ENCODE measurements at places on chromosomes 7 and 10.

- H3K4me3 ChIP-seq: peak overlapping the region; percentile 32
- H3K27me3 ChIP-seq: peaks cover 24% of the 10 kb centered on the region
- H3K36me3 ChIP-seq: no peaks in the 10 kb centered on the region
- peak; percentile 2 for DNase-seq
- H3K4me1 ChIP-seq: peaks cover 3% of the 10 kb centered on the region
Observed at GRCh38 chr7:90596671-90597562, 796 bp downstream of the CDK14 start.

DNA sequence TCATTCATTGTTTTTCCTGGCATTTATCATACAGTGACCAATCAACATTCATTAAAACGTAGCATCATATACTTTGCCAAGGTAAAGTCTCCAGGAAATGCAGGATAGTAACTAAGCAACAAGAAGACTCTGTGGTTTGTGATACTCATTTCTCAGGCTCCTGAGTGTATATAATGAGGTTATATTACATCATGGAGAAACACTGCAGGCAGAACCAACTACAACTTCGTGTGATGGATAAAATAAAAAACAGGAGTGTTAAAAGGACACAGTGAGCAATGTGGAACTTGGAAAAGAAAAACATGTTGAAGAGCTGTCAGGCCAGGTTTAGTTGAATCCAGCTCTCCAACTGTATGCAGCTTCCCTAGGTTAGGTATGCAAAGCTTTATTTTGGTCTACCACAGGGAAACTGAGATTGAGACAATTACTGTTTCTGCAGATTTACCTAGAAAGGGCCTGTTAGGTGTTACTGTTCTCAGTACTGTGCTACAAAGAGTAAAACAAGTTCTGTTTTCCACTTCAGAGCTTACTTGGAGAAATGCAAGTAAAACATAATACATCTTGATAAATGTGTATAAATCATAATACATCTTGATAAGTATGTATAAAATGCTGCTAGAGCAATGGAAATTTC lies 7.8 kb upstream of the CCNY start:
- H3K36me3 ChIP-seq: peaks cover 3% of the 10 kb centered on the region
- H3K4me1 ChIP-seq: no peaks in the 10 kb centered on the region
- H3K27me3 ChIP-seq: no peaks in the 10 kb centered on the region
- no peak for DNase-seq

GRCh38 chr7:12458520-12459131 lies 55.0 kb upstream of the VWDE start:
- no peak overlapping the region for H3K4me3 ChIP-seq
- no peaks in the 10 kb centered on the region for H3K27me3 ChIP-seq

GRCh38 chr10:119119400-119119799 lies 15.5 kb downstream of the DENND10 start:
- no peak overlapping the region for H3K4me3 ChIP-seq
- H3K36me3 ChIP-seq: peaks cover 61% of the 10 kb centered on the region
- DNase-seq: no peak
- H3K27ac ChIP-seq: no peak overlapping the region
- H3K4me1 ChIP-seq: peaks cover under 1% of the 10 kb centered on the region

DNA sequence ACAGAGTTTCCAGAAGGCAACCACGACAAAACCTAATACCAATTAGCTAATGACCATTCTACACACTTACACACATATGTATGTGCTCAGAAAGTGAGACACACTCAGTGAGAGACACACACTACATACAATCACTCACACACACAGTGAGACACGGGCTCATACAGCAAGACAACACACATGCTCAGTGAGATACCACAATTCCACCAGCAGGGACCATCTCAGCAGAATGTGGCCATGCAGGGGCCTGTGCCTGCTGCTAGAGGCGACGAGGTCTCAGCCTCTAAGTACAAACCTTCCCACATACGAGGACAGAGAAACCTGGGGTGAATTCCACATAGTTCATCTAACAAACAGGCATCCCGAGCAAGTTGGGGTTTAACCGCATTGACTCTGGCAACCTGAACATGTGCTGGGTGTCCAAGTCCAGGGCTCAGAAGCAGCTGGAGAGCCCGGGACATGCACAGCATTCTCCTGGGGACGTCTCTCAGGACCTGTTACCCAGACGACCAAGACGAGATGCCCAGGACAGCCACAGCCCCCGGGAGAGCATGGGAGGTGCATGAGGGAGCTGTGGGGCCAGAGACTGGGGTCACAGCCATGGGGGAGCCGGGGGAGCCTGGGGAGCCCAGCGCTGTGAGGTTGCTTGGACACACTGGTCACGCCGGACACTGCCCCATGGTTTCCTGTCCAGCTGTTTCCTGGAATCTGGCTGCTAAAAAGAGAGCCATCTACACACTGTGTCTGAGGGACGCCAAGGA lies 523.6 kb downstream of the PTPRN2 start:
- no peaks in the 10 kb centered on the region for H3K4me1 ChIP-seq
- H3K27ac ChIP-seq: no peak overlapping the region
- no peaks in the 10 kb centered on the region for H3K27me3 ChIP-seq
- no peaks in the 10 kb centered on the region for H3K36me3 ChIP-seq

DNA sequence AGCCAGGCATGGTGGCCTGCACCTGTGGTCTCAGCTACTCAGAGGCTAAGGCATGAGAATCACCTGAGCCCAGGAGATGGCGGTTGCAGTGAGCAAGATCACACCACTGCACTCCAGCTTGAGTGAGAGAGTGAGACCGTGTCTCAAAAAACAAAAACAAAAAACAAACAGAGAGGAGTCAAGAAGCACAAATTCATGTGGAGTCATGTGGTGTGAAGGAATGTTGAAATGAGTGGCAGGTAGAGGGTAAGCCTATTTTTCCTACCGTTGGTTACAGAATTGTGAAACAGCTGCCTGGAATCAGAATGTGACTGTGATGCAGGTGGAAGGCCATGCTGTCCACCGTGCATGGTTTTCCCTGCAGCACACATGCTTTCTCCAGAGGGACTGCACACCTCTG lies 23.7 kb upstream of the NUB1 start:
- no peak overlapping the region for H3K27ac ChIP-seq
- no peak overlapping the region for H3K4me3 ChIP-seq
- no peak for DNase-seq

GRCh38 chr7:42017349-42017986 lies 219.5 kb downstream of the GLI3 start:
- H3K4me1 ChIP-seq: no peaks in the 10 kb centered on the region
- no peak overlapping the region for H3K27ac ChIP-seq
- H3K36me3 ChIP-seq: no peaks in the 10 kb centered on the region

GRCh38 chr10:110695539-110695886 lies 51.4 kb downstream of the RBM20 start:
- H3K4me1 ChIP-seq: no peaks in the 10 kb centered on the region
- H3K4me3 ChIP-seq: no peak overlapping the region
- H3K36me3 ChIP-seq: no peaks in the 10 kb centered on the region
- no peak overlapping the region for H3K27ac ChIP-seq
- no peaks in the 10 kb centered on the region for H3K27me3 ChIP-seq
- DNase-seq: no peak

- DNase-seq: no peak
- H3K27me3 ChIP-seq: no peaks in the 10 kb centered on the region
- no peaks in the 10 kb centered on the region for H3K4me1 ChIP-seq
- H3K4me3 ChIP-seq: no peak overlapping the region
- no peak overlapping the region for H3K27ac ChIP-seq
- no peaks in the 10 kb centered on the region for H3K36me3 ChIP-seq
Observed at GRCh38 chr7:66359656-66360211, 154.6 kb downstream of the TPST1 start.

DNA sequence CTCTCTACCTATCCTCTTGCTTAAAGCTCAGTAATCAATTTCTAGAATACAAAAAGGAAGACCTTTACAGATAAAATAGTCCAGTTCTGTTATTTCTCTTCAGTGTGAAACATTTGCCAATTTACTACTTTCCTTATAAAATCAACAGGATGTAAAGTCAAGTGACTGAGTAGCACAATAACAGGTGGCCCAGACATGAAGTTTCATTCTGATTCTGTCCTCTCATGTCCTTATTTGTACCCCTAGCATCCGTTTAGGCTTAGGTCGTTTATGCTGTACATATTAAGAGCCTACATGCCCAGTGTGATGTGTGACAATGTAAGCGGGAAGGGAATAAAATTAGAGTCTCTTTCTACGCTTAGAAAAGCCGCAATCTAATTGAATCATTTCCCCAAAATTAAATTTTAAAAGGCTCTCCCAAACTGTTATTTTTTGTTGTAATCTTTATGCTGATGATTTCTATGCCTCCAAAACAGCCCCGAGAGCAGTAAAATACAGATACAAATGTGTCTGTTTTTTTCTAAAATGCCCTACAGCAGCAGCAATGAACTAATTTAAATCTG lies 29.1 kb downstream of the EPC1 start:
- H3K4me3 ChIP-seq: no peak overlapping the region
- H3K36me3 ChIP-seq: no peaks in the 10 kb centered on the region
- H3K27me3 ChIP-seq: no peaks in the 10 kb centered on the region
- no peak for DNase-seq
- peak overlapping the region; percentile 59 for H3K27ac ChIP-seq
- H3K4me1 ChIP-seq: peaks cover 18% of the 10 kb centered on the region

DNA sequence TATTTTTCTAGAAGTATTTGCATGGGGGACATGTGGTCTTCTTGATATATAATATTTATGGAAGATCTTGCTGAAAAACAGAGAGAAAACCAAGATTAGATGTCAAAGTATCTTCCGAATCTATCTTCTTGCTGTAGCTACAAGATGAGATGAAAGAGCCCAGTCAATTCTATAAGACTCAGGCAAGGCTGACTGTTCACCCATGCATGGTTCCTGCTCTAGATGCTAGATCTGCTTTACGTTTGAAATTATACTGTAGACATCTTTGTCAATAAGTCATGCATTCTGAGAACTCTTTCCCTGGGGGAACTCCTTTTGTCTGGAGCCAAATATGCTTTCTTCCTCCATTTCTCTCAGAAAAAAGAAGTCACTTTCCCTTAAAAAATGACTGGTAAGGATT lies 1292.0 kb downstream of the XPNPEP1 start:
- no peaks in the 10 kb centered on the region for H3K36me3 ChIP-seq
- no peak for DNase-seq
- H3K4me3 ChIP-seq: no peak overlapping the region
- no peaks in the 10 kb centered on the region for H3K27me3 ChIP-seq

- H3K4me1 ChIP-seq: peaks cover 83% of the 10 kb centered on the region
- H3K36me3 ChIP-seq: no peaks in the 10 kb centered on the region
- DNase-seq: peak; percentile 68
- H3K27me3 ChIP-seq: peaks cover 23% of the 10 kb centered on the region
Observed at GRCh38 chr10:79244841-79245504, 102.3 kb upstream of the PPIF start.

DNA sequence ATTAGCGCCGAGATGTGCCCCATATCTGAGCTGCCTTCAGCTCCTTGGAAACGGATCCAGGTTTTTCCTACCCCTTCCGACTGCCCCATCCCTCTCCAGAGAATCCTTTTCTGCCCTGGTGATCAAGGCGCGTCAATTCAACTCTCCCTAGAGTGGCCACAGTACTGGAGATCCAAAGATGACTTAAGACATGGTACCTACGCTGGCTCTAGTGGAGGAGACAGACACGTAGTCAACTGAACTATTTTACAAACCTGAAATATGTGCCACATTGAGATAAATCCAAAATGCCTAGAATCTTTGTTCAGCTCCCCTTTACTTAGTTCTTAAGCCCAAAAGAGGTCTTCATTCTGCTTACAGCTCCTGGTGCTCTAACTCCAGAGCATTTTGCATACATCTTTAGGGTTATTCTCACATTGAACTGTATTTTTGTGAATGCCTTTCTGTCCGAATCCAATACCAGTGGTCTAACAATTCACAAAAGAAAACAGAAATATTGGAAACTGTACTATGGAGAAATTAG lies 444 bp upstream of the TNPO3 start:
- H3K27ac ChIP-seq: peak overlapping the region; percentile 98
- peak; percentile 3 for DNase-seq
- no peaks in the 10 kb centered on the region for H3K27me3 ChIP-seq

GRCh38 chr10:43644252-43644651 lies 4.4 kb downstream of the ZNF32 start:
- H3K27ac ChIP-seq: no peak overlapping the region
- H3K4me1 ChIP-seq: peaks cover 4% of the 10 kb centered on the region
- DNase-seq: no peak
- H3K27me3 ChIP-seq: no peaks in the 10 kb centered on the region
- no peak overlapping the region for H3K4me3 ChIP-seq

GRCh38 chr7:129799350-129799955 lies 153.3 kb downstream of the UBE2H start:
- DNase-seq: no peak
- no peaks in the 10 kb centered on the region for H3K36me3 ChIP-seq
- no peaks in the 10 kb centered on the region for H3K27me3 ChIP-seq
- H3K27ac ChIP-seq: no peak overlapping the region
- H3K4me3 ChIP-seq: no peak overlapping the region
- H3K4me1 ChIP-seq: no peaks in the 10 kb centered on the region

DNA sequence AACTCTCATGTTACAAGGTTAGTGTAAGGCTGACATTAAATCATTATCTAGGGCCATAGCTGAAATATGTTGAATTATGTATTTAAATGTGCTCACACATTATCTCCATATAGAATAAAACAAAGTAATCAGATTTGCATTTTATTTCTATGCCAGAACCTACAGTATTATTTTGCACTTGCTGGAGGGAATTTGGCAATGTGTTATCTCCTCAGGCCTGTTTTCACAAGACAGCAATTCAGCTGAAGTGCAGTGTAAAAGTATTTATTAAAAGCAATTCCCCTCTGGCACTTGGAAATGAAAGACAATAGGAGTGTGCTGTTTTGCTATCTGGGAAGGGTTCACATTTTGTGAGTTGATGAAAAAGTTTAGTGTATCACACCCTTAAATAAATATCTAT lies 276.3 kb downstream of the DNAJB9 start:
- no peak overlapping the region for H3K27ac ChIP-seq
- H3K27me3 ChIP-seq: no peaks in the 10 kb centered on the region
- H3K4me3 ChIP-seq: no peak overlapping the region
- no peaks in the 10 kb centered on the region for H3K4me1 ChIP-seq
- DNase-seq: no peak

DNA sequence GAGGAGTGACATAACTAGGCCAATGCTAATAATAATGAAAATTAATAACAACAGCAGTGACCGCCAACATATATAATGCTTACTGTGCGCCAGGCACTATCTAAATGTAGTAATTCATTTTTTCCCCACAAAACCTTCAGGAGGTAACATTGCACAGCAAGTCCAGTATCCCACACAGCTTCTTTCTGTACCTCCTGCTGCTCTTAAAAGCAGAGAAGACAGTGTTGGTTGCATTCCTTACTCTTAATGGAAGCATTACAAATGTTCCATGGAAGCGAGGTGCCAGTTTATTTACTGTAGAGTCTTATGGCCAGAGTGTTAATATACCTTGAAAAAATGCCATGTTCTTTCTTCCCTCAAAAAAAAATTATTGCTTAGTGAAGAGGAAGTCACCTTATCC lies 168.2 kb downstream of the LRRC4 start:
- no peak overlapping the region for H3K27ac ChIP-seq
- peaks cover 22% of the 10 kb centered on the region for H3K27me3 ChIP-seq
- H3K36me3 ChIP-seq: no peaks in the 10 kb centered on the region
